ENCODE measurements at places on chromosomes 7 and 10. TPM values are rescaled to one million over a fixed set of nuclear protein-coding genes. Genes with fewer than 3 reads are reported as not detected.

The ANKRD22 gene
- total RNA-seq, result not detected

The FAM24B gene
- total RNA-seq, result 15.6 TPM

The CFAP46 gene
- total RNA-seq, result not detected

The STEAP4 gene
- 0.48 TPM for total RNA-seq

The PILRA gene
- 12.3 TPM for total RNA-seq

The GATA3 gene
- 293 TPM for total RNA-seq

The ARPC1B gene
- total RNA-seq, result 265 TPM

The CYP26C1 gene
- not detected for total RNA-seq

The HYAL4 gene
- total RNA-seq, result not detected
